ENCODE measurements at places on chromosomes 16 and 17.

- DNase-seq = peak; percentile 24
Measured at GRCh38 chr17:5468075-5468473, 708 bp downstream of the DHX33 start.

GRCh38 chr16:16004314-16004749 is 54.9 kb downstream of the ABCC1 start:
- no peak for DNase-seq

DNA sequence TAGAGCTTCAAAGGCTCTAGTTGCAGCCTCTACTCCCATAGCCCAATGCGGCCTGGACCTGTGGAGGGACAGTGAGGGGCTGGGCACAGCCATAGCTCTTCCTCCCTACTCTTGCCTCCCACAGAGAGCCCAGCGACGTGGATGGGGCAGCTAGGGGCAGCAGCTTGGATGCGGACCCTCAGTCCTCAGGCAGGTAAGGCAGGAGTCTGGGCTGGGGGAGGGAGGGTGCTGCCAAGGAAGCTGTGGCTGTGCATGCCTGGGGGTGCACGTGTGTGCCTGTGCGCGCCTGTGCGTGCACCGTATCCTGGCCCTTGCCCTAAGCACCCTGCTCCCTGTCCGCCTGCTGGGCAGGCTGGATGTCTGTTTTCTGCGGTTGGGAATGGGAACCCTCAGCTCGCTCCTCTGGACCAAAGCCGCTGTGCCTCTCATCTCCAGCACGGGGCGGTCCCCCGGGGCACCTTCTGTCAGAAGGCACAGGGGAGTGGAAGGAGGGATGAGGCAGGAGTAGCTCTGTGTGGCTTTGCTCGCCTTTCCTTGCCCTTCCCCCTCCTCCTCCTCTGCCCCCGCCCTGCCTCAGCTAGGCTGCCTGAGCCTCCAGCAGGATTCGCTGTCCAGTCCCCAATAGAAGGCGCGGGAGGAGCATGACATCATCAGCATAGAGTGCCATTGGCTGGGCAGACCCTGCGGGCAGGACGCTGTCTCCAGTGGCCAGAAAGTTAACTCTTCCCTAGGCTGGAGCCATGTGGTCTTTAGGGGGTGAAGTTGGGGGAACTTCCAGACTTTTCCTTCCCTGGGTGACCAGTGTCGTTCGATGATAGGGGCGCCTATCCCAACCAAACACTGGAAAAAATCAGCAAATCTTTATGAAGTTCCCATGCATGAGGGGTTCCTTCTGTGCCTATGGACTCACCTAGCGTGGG is 797 bp downstream of the PRCD start:
- no peak for DNase-seq

GRCh38 chr16:87062569-87063442 is 254.4 kb downstream of the C16orf95 start:
- DNase-seq = peak; percentile 54

DNA sequence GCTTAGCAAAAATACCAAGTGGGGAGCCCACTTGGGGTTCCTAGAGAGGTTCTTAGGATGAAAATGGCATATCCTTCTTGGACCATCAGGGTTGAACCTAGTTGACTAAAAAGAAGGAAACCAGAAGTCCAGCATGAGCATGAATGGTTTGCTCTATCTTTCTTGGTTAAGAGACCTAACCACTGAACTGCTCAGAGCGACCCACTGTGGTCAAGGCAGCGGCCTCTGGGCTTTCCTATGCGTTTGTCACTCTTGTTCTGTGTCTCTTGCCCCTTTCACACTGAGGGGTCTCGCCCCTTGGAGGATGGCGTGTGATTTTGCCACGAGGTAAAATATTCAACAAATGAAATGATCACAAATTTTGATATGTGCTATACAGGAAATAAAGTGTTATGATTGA is 526 bp upstream of the BORCS6 start:
- no peak for DNase-seq

GRCh38 chr16:54063279-54063773 is 223.3 kb downstream of the IRX3 start:
- DNase-seq = no peak

GRCh38 chr16:19071811-19072777 is 4.7 kb downstream of the COQ7 start:
- peak; percentile 43 for DNase-seq

DNA sequence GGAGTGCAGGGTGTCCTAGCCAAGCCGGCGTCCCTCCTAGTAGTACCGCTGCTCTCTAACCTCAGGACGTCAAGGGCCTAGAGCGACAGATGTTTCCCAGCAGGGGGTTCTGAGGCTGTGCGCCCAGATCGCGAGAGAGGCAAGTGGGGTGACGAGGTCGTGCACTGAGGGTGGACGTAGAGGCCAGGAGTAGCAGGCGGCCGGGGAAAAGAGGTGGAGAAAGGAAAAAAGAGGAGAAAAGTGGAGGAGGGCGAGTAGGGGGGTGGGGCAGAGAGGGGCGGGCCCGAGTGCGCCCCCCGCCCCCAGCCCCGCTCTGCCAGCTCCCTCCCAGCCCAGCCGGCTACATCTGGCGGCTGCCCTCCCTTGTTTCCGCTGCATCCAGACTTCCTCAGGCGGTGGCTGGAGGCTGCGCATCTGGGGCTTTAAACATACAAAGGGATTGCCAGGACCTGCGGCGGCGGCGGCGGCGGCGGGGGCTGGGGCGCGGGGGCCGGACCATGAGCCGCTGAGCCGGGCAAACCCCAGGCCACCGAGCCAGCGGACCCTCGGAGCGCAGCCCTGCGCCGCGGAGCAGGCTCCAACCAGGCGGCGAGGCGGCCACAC is at the start of gene MMP2:
Gene MMP2, plus strand, starts transcription at position 372 of the 603 bp plus-strand sequence. CDS start 282 bp downstream, outside the sequence.
- DNase-seq = no peak

DNA sequence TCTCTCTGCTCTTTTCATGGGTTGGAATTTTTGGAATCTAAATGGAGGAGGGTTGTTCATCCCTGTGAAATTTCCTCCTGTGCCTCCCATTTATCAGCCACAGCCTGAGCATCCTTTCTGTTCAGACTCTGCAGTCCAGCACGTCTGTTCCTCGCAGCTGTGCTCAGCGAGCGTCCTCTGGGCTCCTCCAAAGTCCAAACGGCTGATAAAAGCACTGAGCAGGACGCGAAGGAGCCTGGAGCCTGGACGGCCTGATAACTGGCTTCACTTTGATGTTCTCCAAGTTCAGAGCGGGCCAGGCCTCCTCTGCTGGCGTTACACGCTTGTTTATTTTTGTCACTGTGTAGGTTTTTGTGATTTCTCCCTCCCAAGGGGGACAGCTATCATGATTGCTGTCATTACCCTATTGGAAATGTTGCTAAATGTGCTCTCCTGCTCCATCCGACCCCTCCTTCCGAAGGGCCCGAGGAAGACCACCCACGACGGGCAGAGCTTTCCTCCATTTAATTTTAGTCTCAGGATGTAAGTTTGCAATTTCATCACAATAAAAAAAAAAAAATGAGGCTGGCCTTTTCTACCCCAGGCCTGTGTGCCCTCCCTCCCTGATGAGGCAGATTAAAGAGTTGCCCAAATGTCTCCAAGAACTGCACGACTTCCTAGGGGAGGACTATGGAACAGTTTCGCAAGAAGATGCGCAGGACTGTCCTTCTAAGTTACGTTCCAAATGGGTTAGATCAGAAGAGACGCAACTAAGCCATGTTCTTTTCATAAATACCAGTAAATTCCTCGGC is 290.5 kb upstream of the FOXF1 start:
- DNase-seq = no peak

DNA sequence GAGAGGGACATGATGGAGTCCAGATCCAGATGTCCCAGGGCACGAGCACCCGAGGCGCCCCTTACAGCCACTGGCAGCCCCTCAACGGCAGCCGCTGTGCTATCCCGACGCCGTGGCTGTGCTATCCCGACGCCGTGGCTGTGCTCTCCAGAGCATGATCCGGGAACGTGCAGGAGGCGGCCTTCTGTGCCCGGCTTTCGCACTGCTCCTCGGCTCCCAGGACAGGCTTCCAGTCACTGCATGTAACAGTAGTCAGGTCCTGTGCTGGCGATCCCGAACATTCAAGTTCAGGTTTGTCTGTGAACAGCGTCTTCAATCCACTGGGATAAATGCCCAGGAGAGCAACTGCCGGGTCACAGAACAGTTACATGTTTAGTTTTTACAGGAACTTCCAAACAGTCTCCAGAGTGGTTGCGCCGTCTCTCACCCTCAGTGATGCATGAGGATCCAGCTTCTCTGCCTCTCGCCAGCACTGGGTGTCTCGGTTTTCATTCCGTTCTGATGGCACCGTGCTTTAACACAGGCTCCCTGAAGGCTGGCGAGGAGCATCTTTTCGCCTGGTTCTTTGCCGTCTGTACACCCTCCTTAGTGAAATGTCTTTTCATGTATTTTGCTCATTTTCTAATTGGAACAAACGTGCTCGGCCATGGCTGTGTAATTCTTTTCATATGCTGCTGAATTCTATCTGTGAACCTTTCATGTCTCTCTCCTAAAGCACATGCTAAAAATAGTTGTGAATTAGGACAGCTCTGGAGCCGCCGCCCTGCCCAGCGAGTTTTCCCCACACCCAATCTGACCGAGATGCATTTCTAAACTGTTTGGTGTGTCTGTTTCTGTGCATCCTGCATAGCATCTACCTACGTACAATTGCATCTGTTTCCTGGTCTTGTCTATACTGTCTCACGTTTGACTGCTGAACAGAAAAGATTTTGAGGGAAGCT is 72.6 kb upstream of the METRNL start:
- no peak for DNase-seq

GRCh38 chr17:62572888-62573401 is 54.5 kb upstream of the MRC2 start:
- no peak for DNase-seq

DNA sequence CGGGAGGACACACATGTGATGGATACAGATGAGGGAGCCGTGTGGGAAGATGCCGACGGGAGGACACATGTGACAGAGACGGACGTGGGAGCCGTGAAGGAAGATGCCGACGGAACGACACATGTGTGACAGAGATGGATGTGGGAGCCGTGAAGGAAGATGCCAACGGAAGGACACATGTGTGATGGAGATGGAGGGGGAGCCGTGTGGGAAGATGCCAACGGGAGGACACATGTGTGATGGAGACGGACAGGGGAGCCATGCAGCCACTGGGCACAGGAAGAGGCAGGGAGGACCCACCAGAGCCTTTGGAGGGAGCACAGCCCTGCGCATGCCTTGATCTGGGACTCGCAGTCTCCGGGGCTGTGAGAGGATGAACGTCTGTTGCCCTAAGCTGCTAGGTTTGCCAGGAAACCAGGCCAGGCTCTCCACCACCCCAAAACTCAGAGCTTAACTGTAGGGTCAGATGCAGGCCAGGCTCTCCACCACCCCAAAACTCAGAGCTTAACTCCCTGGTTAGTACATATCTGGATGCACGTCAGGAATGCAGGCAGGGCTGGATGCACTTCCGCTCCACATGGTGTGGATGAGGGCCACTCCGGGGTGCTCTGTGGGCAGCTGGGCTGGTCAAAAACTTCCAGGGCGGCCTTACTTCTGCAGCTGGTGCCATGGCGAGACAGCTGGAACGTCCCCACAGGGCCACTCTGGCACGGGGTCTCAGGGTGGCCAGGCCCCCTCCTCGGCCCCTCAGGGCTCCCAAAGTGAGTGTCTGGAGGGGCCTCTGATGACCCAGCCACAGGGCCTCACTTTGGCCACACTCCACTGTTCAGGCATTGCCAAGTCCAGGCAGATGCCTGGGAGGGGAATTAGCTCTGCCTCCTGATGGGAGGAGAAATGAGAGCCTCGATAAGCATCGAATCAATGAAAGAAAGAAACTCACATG is 47.7 kb upstream of the ZNF469 start:
- no peak for DNase-seq

DNA sequence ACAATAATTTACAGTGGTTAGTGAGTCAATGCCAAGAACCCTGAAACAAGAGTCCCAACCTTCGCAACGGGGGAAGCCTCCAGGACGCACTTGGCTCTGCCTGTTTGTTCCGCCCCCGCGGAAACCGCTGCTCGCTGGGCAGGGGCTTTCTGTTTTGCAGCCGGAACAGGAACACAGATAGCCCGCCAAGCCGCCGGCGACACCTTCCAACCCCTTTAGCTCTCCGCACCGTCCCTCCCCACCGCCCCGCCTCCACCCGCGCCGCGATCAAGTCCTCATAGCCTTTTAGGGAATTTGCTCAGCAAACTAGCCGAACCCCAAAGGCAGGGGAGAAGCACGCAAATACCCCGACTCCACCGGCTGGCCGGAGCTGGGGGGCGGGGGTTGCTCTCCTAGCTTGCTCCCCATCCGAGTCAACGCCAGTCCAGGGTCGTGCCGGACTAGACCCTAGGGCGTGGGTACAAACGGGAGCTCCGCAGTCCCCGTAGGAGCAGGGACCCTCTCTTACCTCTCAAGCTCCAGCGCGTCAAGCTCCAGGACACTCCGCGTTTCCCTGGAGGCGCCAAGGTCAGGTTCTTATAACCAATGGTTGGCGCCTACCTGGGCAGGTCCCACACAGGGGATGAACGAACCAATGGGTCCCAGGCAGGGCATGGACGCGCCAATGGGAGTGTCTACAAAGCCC is at the start of gene SLFN13:
Gene SLFN13, minus strand, starts transcription at position 553 of the 685 bp plus-strand sequence. CDS start 3,086 bp downstream, outside the sequence.
- DNase-seq = peak; percentile 79

DNA sequence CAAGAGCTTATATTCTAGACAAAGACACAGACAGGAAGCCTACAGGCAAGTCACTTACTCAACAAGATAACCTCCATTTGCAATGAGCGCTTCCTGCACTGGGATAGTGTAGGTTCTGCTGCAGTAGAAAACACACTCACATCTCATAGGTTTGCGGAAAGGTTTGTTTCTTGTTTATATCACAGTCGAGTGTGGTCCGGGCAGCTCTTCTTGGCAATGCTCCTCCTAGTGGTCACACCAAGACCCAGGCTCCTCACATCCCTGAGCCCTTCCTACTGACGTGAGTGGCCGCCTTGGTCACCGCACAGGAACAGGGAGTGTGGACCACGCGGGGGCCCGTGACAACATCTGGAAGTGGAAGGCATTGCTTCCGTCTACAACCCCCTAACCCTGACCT is 48.0 kb upstream of the RBFOX3 start:
- DNase-seq = no peak

DNA sequence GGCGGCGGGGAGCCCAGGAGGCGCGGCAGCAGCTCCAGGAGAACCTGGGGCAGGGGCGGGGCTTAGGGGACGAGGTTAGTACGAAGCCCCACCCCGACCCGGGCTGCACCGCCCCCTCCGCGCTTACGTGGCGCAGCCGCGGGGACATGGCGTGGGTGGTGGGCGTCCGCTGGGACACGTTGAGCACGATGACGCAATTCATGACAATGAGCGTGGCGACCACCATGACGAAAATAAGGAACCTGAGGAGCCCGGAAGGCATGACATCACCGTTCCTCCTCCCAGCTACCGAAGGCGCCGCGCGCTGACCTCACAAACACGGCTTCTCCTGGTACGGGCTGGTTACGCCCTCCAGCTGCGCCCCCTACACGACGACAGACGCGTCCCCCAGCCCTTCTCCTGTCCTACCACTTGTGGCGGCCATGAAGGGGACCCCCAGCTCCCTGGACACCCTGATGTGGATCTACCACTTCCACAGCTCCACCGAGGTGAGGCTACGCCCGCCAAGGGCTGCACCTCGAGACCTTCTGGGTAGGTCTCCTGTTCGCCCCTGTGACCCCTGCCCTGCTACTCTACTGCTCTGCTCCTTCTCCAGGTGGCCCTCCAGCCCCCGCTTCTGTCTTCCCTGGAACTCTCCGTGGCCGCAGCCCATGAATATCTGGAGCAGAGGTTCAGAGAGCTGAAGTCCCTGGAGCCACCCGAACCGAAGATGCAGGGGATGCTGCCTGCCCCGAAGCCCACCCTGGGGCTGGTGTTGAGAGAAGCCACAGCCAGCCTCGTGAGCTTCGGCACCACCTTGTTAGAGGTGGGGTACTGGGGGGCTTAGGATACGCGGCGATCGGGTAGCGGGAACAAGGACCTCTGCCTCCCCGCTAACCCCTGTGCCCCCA is at the start of gene C17orf107:
Gene C17orf107, plus strand, starts transcription at position 196 of the 890 bp plus-strand sequence. Its CDS starts 227 bp downstream, at position 423.
- DNase-seq = peak; percentile 95

Data from stimulated activated CD4-positive, alpha-beta T cell treated with anti-CD3 and anti-CD28 coated beads, Interleukin-12 subunit alpha, Interleukin-12 subunit beta, amount 100 ng/mL, for 4 hours (primary cell).